Activated CD4-positive, alpha-beta T cell treated with anti-CD3 and anti-CD28 coated beads for 1 hour (primary cell): ENCODE measurements at places on chromosomes 11 and 22.

- DNase-seq, result no peak
These were observed 14.0 kb upstream of the RRP7A start for GRCh38 chr22:42533638-42533977.

DNA sequence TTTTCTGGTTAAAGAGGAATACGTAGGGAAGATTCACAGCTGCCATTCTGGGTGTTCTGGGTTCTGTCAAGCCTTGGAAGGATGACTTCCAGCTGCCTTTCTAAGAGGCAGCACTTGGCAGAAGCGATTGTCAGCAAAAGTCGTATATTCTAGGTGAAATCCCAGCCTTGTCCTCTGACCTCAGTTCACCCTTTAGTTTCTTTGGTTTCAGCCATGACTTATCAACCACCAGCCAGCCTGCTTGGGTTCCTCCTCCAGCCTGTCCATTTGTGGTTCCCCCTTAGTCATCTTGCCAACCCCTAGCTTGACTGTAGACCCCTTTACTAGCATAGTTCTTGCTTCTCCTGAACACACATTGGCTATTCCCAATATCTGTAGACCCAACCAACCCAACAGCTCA lies 102.3 kb upstream of the CD44 start:
- DNase-seq, result no peak

DNA sequence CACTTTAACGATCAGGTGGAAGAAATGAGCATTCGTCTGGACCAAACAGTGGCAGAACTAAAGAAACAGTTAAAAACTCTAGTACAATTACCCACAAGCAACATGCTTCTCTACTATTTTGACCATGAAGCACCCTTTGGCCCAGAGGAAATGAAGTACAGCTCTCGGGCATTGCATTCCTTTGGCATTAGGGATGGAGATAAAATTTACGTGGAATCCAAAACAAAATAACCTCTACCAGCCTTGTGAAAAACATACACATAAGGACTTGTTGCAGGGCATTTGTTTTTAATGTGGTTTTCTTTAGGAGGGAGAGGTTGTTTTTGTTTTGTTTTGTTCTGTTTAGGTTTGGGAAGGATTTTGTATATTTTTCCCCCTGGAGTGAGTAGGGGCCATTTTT lies 14.2 kb upstream of the TECTA start:
- no peak for DNase-seq

DNA sequence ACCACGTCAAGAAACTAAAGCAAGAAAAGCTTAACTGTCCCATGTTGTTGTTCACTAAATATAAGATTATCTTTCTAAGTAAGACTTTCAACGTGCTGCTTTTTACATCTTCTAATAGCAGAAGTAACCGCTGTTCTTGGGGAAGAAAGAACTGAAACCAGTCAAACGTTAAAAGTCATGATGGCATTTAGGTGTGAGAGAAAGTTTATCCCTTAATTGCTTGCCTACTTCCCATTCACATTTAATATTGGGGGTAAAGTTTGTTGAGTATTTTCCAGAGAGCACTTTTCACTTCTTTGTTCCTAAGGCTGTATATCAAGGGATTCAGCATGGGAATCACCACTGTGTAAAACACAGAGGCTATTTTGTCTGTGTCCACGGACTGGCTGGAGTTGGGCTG lies 970 bp downstream of the OR5B21 start:
- no peak for DNase-seq

GRCh38 chr22:17580441-17581031 lies 17.2 kb downstream of the SLC25A18 start:
- DNase-seq, result no peak

DNA sequence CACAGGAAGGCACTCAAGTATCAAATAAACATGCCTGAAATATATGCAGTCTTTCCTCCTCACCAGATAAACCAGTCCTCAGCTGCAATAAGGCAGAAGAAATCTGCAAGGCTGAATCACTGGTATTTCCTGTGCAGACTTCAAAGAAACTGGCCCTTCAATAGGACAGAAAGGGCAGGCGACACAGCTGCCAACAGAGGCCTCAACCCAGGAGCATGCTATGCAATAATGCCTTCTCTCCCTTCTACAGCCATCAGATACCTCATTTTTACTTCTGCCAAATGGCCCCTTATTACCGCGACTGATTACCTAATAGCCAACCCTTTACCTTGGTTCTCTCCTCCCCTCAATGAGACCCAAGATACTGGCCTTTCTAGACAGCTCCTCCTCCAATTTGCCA lies 8.0 kb downstream of the NUMA1 start:
- no peak for DNase-seq

- DNase-seq, result no peak
These were observed 98.3 kb downstream of the C11orf65 start for GRCh38 chr11:108369064-108369463.

GRCh38 chr11:102121329-102121728 lies 11.1 kb downstream of the YAP1 start:
- no peak for DNase-seq

- DNase-seq, result no peak
These were observed 789.4 kb upstream of the KIRREL3 start for GRCh38 chr11:127789927-127790326.

DNA sequence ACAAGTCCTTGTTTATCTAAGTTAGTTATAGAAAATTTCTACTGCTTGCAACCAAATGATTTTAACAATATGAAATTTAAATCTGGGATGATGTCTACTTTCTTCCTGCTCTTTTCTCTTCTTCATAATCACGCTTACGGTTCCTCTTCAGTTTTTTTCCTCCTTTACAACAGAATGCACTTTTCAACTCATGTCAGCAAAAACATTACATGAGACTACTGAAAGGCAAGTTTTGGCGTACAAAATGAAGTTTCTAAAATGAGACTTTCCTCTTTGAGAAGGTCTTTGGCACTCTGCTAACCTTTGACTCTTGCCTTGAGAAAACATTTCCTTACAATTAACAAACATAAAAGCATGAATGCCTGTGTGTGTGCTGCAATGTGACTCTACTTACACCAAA lies 23.3 kb downstream of the TMEM123 start:
- no peak for DNase-seq

- DNase-seq, result no peak
These were observed 80.4 kb upstream of the PRR5 start for GRCh38 chr22:44621401-44622146.

- DNase-seq, result no peak
These were observed 145.2 kb downstream of the FCHSD2 start for GRCh38 chr11:72996959-72997358.

- DNase-seq, result no peak
These were observed 36.9 kb downstream of the IGLL5 start for GRCh38 chr22:22924369-22925145.

- no peak for DNase-seq
These were observed 107.7 kb downstream of the ELP4 start for GRCh38 chr11:31617246-31617645.

GRCh38 chr11:121657146-121657545 lies 204.4 kb upstream of the SORL1-AS1 start:
- DNase-seq, result no peak

- DNase-seq, result no peak
These were observed 2.8 kb downstream of the PDXP start for GRCh38 chr22:37661160-37661924.

DNA sequence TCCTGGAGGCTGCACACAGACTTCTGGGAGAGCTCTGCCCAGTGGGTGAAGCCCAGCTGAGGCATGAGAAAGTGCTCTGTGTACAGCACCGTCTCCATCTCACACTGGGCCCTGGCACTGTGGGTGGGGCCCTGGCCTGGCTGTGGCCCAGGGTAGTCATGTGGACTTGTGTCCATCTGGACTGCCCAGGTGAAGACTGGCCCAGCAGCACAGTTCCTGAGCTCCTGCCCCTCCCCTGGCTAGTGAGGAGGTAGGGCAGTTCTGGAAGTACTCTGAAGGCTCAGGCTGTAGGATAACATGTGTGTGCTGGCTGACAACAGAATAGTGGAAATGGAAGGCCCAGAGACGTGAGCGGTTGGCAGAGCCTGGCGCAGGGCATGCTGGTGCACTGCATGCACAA lies 35.4 kb downstream of the RSPH14 start:
- DNase-seq, result no peak

DNA sequence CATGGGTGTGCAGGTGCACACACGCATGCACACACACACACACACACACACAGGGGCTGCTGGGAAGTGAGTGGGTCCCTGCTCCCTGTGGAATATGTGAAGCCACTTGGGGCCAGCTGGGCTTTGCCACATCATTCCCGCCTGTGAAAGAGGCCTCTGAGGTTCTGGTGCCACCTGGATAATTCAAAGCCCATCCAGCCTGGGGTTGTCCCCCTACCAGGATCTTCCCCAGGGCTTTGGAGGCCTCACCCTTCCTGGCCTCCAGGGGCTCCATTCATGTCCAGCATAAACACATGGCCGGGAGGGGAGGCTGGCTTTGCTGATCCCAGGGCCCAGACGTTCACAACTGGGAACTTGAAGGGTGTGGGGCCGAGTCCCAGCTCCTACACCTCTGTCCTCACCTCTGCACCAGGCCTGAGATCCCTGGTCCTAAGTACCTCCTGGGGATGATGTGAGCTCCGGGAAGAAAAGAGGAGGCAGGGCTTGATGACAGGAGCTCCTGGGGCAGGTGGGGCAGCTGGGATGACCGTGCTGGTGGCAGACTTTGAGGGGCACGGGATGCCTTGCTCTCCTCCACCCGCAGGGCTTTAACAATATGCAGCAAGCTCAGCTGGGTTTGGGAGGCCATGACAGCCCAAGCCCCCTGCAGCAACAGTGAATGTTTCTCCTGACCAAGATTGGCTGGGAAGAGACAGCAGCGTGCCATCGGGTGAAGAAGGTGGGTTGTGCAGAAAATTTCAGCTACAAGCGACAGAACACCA lies 14.2 kb downstream of the LINC01488 start:
- no peak for DNase-seq

DNA sequence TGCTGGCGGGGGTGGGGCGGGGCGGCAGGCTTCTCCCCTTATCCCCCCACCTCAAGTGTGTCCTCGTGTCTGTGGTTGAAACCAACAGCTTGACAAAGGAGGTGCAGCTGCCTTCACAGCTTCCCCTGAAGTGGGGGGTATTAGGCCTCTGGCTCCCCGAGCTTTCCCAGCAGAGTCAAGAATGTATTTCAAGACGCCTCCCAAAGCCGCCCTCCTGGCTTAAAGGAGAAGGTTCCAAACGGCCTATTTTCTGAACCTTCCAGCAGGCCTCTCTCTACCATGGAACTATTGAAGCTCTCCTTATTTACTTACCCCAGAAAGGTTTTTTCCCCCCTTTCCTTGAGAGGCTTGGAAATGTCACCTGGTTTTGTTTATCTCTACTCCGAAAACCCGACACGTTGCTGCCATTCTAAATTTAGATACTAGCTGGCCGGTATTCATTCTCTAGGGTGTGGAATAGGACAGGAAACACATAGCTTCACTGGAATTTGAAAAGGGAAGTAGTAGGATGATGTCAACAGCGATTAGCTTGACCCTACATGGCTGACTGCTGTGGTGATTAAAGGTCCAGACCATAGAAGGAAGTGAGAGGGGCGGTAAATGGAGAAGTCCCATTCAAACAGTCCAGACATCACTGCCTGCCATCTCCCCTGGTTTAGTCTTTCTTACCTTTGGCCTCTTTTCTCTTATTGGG lies 671 bp upstream of the PICALM start:
- no peak for DNase-seq

GRCh38 chr11:34345991-34346480 lies 11.8 kb downstream of the ABTB2 start:
- no peak for DNase-seq

- DNase-seq, result no peak
These were observed 16.3 kb upstream of the CTSD start for GRCh38 chr11:1779806-1780699.

GRCh38 chr22:32204040-32204855 lies 625 bp downstream of the RFPL2 start:
- no peak for DNase-seq

DNA sequence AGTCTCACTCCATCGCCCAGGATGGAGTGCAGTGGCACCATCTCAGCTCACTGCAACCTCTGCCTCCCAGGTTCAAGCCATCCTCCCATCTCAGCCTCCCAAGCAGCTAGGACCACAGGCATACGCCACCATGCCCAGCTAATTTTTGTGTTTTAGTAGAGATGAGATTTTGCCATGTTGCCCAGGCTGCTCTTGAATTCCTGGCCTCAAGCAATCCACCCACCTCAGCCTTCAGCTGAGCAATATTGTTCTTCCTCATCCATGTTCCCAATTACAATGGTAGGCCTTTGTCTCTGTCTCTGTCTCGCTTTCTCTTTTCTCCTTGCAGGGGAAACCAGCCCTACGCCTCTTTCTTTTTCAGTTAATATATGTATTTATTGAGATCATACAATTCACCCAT lies 10.3 kb downstream of the HSPA8 start:
- DNase-seq, result no peak

DNA sequence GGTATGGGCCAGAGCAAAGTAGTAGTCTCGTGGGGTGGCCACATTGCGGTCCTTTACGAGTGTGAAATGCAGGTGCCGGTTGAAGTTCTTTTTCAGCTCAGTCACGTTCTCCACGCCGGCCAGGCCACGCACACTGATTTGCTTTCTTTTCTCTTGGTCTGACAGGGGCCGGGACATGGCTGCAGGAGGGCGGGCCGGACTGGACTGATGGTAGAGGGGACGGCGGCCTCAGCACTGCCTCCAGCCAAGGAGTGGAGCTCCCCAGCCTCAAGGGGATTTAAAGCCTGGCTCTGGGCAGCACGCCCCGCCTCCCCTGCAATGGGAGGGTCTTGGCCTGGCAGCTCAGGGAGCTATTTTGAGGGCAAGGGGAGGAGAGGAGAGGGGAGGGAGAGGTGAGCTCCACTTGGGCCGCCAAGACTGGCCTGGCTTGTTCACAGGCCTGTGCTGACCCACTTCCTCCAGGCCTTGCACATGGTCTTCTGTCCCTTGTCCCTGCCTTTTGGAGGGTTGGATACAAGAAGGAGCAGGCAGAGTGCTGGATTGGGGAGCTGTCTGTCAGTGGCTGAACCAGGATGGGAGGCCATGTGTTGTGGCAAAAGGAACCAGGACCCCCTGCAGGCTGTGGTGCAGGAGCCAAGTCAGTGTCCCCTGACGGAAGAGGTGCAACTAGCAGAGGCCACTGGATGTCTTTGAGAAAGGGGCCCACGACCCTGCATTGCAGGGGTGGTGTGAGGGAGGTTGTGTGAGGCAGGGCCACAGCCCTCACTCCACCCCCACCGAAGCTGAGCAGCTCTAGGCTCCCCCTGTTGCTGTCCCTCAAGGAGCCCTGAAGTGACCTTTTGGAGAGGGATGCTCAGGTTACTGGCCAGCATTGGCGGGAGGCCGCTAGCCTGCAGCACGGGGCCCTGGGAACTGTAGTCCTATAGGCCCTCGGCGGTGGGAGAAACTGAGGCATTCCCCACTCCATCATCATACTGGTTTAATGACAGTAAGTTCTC lies at the start of gene PYGM:
TSS of gene PYGM (minus strand) at position 253 of the 998 bp plus-strand sequence. CDS start at position 177, 76 bp downstream.
- no peak for DNase-seq

- DNase-seq, result no peak
These were observed 63.8 kb downstream of the ZNRF3 start for GRCh38 chr22:28947125-28947524.

- no peak for DNase-seq
These were observed 27.4 kb upstream of the CCND1 start for GRCh38 chr11:69613594-69613993.

- no peak for DNase-seq
These were observed 21.7 kb downstream of the POU2AF1 start for GRCh38 chr11:111357150-111358037.

GRCh38 chr11:34037016-34037415 lies 14.5 kb upstream of the CAPRIN1 start:
- DNase-seq, result no peak
